ENCODE measurements at places on chromosomes 16 and 17. TPM values are rescaled to one million over a fixed set of nuclear protein-coding genes. Genes with fewer than 3 reads are reported as not detected.

Gene KREMEN2
- not detected for total RNA-seq

Gene KANSL1
- 115 TPM for total RNA-seq

Gene MILR1
- total RNA-seq: 4.4 TPM

Gene NATD1
- 5.7 TPM for total RNA-seq

Gene NETO2
- total RNA-seq: 6.1 TPM

Gene GCGR
- total RNA-seq: not detected
